Activated naive CD4-positive, alpha-beta T cell treated with anti-CD3 and anti-CD28 coated beads for 36 hours (primary cell): ENCODE measurements at places on chromosomes 7 and 10.

DNA sequence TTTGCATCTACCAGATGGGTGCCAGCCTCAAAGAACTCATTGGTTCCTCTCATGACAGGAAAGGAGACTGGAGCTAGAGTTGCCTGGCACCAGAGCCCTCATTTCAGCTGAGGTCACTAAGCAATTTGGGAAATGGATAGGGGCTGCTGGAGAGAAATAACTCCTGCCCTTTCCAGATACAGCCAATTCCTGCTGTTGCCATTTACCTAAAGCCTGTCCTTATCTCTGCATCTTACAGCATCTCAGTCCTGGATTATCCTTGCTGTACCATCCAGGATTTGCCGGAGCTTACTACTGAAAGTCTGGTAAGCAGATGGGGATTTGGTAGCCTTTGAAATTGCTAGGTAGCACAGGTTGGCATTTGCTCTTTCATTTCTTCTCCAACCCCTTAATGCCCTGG is 31.9 kb upstream of the SMKR1 start:
- peak overlapping the region; percentile 3 for H3K27ac ChIP-seq
- H3K4me1 ChIP-seq: peaks cover 12% of the 10 kb centered on the region
- H3K27me3 ChIP-seq: no peaks in the 10 kb centered on the region
- H3K36me3 ChIP-seq: peaks cover 52% of the 10 kb centered on the region

DNA sequence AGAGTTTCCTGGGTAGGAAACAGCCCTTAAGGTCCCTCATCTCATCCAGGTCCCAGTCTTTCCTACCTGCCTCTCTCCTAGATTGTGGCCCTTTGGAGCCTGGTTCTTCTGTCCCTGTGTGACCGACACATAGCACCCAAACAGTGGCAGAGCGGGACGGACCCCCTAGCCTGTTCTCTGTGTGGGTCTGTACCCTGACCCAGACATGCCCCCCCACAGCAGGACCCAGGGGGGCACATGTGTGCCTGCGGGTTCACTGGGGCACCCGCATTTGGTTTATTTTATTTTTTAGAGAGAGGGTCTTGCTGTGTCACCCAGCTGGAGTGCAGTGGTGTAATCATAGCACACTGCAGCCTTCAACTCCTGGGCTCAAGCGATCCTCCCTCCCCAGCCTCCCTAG is 11.5 kb downstream of the LIMK1 start:
- peaks cover 18% of the 10 kb centered on the region for H3K4me1 ChIP-seq
- no peak for DNase-seq
- H3K27ac ChIP-seq: peak overlapping the region; percentile 75
- H3K27me3 ChIP-seq: no peaks in the 10 kb centered on the region

GRCh38 chr7:30278376-30278775 is 6.0 kb upstream of the ZNRF2 start:
- H3K27ac ChIP-seq: no peak overlapping the region
- DNase-seq: no peak
- H3K36me3 ChIP-seq: no peaks in the 10 kb centered on the region
- no peak overlapping the region for H3K4me3 ChIP-seq
- no peaks in the 10 kb centered on the region for H3K27me3 ChIP-seq
- H3K4me1 ChIP-seq: peaks cover 7% of the 10 kb centered on the region

DNA sequence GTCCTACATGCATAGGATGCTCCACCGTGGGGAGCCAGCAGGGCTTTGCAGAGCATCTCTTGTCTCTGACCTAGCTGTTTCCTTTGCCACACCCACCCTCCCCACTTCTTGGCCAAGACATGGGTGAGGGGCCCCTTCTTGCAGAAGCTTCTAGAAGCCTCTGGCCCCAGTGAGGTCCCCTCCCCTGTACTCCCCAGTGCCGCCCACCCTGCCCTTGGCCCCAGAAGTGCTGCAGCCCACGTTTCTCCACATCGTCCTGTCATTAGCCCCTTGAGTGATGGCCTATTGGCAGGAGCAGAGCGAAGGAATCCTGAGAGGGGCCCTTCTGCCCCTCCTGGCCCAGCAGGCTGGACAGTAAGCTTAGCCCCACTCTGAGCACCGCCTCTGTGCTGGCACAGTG is 43.7 kb downstream of the ALOX5 start:
- H3K36me3 ChIP-seq: no peaks in the 10 kb centered on the region
- no peaks in the 10 kb centered on the region for H3K27me3 ChIP-seq
- DNase-seq: no peak
- H3K27ac ChIP-seq: no peak overlapping the region

GRCh38 chr7:71015252-71015900 is 116.6 kb upstream of the GALNT17 start:
- H3K27me3 ChIP-seq: no peaks in the 10 kb centered on the region
- no peaks in the 10 kb centered on the region for H3K36me3 ChIP-seq
- no peak overlapping the region for H3K4me3 ChIP-seq
- no peaks in the 10 kb centered on the region for H3K4me1 ChIP-seq
- no peak overlapping the region for H3K27ac ChIP-seq

- DNase-seq: no peak
- H3K27me3 ChIP-seq: peaks cover 2% of the 10 kb centered on the region
- no peak overlapping the region for H3K27ac ChIP-seq
- H3K4me1 ChIP-seq: no peaks in the 10 kb centered on the region
Observed at GRCh38 chr10:116421815-116422214, 5.8 kb upstream of the PNLIPRP3 start.

DNA sequence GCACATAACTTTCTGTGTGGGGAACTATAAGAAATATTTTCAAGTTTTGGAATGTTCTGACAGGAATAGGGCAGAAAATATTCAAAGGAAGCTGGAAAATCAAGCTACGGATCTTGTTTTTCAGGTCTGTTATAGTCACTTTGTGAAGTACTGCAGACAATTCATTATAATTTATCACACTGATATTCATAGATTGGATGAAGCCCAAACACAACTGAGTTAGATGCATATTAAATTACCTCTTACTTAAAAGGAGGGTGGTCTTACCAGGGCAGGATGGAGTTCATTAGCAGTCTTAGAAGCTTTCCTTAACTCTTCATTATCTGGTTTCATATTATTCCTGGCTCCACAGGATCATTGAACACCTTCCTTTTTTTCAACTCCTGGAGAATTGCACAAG is 242.3 kb downstream of the DYNC1I1 start:
- H3K27me3 ChIP-seq: peaks cover 33% of the 10 kb centered on the region
- no peak overlapping the region for H3K27ac ChIP-seq
- H3K36me3 ChIP-seq: no peaks in the 10 kb centered on the region
- no peak for DNase-seq

- no peaks in the 10 kb centered on the region for H3K36me3 ChIP-seq
- H3K27ac ChIP-seq: no peak overlapping the region
- DNase-seq: no peak
- H3K27me3 ChIP-seq: peaks cover 9% of the 10 kb centered on the region
Observed at GRCh38 chr10:93319096-93319495, 163.0 kb downstream of the MYOF start.
